ENCODE measurements at places on chromosomes 2 and 18. TPM values are rescaled to one million over a fixed set of nuclear protein-coding genes. Genes with fewer than 3 reads are reported as not detected.

DNA sequence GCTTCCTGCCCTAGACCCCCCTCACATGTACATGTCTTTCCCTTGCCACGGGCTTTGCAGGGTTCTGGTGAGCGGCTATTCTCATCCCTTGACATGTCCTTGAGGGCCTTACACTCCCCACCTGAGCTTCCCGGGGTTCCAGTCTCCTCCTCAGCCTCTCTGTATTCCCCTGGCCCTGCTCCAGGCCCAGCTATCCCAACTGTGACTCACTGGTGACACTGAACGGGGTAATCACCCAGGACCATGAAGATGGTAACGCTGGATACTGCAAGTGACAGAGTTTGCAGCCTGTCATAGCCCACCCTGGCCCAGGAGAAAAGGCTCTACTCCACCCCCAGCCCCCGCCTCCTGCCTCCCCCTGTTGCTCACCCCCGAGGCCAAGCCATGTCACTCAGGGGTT lies 27.3 kb downstream of the KIF3C start:
- DNase-seq: no peak
- no peaks in the 10 kb centered on the region for H3K4me1 ChIP-seq
- H3K4me3 ChIP-seq: no peak overlapping the region
- H3K27me3 ChIP-seq: no peaks in the 10 kb centered on the region
- no peak overlapping the region for H3K27ac ChIP-seq
- H3K36me3 ChIP-seq: peaks cover 38% of the 10 kb centered on the region

- no peaks in the 10 kb centered on the region for H3K4me1 ChIP-seq
- H3K27me3 ChIP-seq: no peaks in the 10 kb centered on the region
- H3K4me3 ChIP-seq: no peak overlapping the region
- no peak for DNase-seq
- H3K27ac ChIP-seq: no peak overlapping the region
- H3K36me3 ChIP-seq: no peaks in the 10 kb centered on the region
Measured at GRCh38 chr2:68388358-68388757, 23.3 kb downstream of the PLEK start.

The CD302 gene
- 58.3 TPM for total RNA-seq

- H3K27me3 ChIP-seq: no peaks in the 10 kb centered on the region
- DNase-seq: no peak
- H3K4me1 ChIP-seq: peaks cover 29% of the 10 kb centered on the region
- H3K36me3 ChIP-seq: no peaks in the 10 kb centered on the region
Measured at GRCh38 chr2:232419245-232420072, 12.8 kb downstream of the ALPG start.

DNA sequence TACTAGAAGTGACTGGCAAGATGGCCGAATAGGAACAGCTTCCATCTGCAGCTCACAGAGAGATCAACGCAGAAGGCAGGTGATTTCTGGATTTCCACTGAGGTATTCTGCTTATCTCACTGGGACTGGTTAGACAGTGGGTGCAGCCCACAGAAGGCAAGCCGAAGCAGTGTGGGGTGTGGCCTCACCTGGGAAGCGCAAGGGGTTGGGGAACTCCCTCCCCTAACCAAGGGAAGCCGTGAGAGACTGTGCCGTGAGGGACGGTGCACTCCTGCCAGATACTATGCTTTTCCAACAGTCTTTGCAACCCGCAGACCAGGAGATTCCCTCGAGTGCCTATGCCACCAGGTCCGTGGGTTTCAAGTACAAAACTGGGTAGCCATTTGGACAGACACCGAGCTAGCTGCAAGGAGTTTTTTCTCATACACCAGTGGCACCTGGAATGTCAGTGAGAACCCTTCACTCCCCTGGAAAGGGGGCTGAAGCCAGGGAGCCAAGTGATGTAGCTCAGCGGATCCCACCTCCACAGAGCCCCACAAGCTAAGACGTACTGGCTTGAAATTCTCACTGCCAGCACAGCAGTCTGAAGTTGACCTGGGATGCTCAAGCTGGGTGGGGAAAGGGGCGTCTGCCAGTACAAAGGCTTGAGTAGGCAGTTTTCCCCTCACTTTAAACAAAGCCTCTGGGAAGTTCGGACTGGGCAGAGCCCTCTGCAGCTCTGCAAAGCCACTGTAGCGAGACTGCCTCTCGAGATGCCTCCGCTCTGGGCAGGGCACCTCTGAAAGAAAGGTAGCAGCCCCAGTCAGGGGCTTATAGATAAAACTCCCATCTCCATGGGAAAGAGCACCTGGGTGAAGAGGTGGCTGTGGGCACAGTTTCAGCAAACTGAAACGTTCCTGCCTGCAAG lies 40.1 kb downstream of the PLEK start:
- no peaks in the 10 kb centered on the region for H3K27me3 ChIP-seq
- no peak overlapping the region for H3K4me3 ChIP-seq
- no peak overlapping the region for H3K27ac ChIP-seq

DNA sequence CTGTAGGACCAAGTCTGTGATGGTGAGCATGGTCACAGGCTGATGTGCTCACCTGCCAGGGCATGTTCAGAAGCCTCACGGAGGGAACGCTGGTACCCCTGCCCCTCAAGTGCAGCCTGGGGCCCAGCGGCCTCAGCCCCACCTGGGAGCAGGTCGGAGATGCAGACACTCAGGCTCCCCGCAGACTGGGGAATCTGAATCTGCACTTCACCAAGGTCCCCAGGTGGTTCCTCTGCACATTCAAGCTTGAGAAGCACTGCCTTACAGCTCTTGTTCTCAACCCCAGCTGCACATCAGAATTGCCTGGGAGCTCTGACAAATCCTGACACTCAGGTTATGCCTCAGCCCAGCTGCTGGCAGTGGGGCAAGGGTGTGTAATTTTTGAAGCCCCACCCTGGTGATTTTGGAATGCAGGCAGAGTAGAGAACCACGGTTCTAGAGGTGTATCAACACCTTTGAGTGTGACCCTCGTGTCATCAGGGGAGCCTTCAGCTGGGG lies 54.8 kb downstream of the CRACDL start:
- H3K27ac ChIP-seq: no peak overlapping the region
- no peaks in the 10 kb centered on the region for H3K27me3 ChIP-seq
- H3K4me1 ChIP-seq: no peaks in the 10 kb centered on the region
- no peak overlapping the region for H3K4me3 ChIP-seq
- DNase-seq: no peak

The LIMS1 gene
- total RNA-seq: 48.1 TPM

DNA sequence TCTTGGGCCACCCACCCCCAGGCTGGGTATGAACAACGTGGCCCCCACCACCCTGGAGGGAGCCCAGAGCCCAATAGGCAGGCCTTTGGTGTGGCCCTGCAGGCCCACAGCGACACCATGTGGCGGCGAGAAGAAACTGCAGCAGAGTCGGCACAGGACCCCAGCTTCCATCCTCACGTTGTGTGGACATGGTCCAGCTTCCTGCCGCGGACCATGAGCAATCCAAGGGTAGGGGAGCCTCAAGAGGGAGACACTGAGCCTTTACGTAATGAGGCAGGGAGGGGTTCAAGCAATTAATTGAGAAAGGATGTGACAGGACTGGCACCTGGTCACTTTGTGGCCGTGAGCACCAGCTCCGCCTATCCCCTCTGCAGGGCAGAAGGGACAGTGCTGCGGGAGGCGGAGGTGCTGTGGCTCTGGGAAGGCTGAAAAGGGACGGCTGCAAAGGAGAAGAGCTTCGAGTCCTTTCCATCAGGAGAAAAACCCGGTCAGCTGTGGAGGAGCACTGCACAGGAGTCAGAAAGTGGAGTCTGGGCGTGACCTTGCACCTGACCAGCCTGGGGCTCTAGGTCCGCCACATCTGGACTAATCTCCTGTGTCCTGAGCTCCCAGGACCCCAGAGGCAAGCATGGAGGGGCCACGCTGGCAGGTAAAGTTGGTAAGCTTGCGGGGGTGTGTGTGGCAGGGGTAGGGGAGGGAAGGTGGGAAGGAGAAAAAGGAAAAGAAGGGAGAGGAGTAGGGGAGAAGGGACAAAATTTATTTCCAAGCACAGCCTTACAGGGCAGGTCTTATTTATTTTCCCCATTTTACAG lies 44.9 kb downstream of the TMEM37 start:
- no peak for DNase-seq
- H3K27me3 ChIP-seq: no peaks in the 10 kb centered on the region
- H3K4me3 ChIP-seq: no peak overlapping the region

- no peaks in the 10 kb centered on the region for H3K4me1 ChIP-seq
- H3K27ac ChIP-seq: no peak overlapping the region
- H3K36me3 ChIP-seq: no peaks in the 10 kb centered on the region
- H3K27me3 ChIP-seq: no peaks in the 10 kb centered on the region
Measured at GRCh38 chr2:143334837-143335236, 205.6 kb downstream of the ARHGAP15 start.

The TCF23 gene
- not detected for total RNA-seq

- DNase-seq: no peak
- no peaks in the 10 kb centered on the region for H3K4me1 ChIP-seq
- no peaks in the 10 kb centered on the region for H3K27me3 ChIP-seq
- no peak overlapping the region for H3K4me3 ChIP-seq
- H3K36me3 ChIP-seq: no peaks in the 10 kb centered on the region
- H3K27ac ChIP-seq: no peak overlapping the region
Measured at GRCh38 chr18:3346487-3346886, 84.6 kb downstream of the MYL12B start.

The ARHGAP28 gene
- 5.4 TPM for total RNA-seq

The COL3A1 gene
- 81.3 TPM for total RNA-seq

The LRRTM1 gene
- total RNA-seq: 0.59 TPM

The KCNJ3 gene
- total RNA-seq: 31.5 TPM

The GALNT13 gene
- under 0.01 TPM for total RNA-seq

The NT5C1B gene
- total RNA-seq: not detected

The ORC4 gene
- 85.0 TPM for total RNA-seq
